ENCODE measurements at places on chromosomes 7 and 10. TPM values are rescaled to one million over a fixed set of nuclear protein-coding genes. Genes with fewer than 3 reads are reported as not detected.

Gene PVRIG
- total RNA-seq: not detected

Gene ATOH7
- total RNA-seq: not detected

DNA sequence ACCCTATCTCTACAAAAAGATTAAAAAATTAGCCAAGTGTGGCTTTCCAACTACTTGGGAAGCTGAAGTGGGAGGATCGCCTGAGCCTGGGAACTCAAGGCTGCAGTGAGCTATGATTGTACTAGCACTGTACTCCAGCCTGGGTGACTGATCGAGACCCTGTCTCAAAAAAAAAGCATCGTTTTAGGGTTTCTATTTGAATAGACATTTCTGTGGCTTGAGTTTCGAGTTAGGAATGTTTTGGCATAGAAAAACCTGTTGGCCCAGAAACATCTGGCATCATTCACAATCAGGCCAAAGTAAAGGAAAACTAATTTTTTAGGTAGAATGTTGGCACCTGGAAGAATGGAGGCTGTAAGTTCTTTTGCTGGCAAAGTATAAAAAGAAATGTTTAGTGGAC lies 72.4 kb downstream of the AUTS2 start:
- no peak for DNase-seq

DNA sequence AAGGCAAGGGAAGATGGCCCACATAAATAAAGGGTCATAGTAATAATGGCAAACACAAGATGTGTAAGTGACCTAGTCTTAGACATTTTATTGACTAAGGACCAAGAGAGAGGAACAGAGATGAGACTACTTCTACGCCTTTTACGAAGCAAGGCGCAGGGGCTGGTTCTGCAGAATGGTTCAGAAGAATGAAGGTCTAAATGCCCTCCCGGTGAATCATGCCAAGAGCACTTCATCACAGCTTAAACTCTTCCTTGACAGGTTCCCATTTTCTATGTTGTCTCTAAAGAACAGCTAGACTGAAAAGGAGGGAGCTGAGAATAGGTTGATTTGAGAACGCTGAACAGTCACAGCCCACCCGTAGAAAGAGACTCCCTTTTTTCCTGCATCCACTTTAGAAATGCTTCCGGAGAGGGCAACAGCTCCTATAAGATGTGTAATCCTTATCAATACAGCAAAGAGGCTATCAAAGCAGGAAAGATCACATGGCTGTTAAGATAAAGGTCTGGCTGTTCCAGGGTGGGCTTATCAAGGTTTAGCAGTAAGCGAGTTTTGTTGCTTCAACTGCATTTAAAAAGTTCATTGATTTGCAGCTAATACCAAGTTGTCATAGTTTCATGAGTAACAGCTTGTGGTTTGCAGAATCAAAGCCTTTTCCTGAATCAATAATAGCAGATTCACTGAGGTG lies 93.4 kb upstream of the AUTS2 start:
- no peak for DNase-seq

DNA sequence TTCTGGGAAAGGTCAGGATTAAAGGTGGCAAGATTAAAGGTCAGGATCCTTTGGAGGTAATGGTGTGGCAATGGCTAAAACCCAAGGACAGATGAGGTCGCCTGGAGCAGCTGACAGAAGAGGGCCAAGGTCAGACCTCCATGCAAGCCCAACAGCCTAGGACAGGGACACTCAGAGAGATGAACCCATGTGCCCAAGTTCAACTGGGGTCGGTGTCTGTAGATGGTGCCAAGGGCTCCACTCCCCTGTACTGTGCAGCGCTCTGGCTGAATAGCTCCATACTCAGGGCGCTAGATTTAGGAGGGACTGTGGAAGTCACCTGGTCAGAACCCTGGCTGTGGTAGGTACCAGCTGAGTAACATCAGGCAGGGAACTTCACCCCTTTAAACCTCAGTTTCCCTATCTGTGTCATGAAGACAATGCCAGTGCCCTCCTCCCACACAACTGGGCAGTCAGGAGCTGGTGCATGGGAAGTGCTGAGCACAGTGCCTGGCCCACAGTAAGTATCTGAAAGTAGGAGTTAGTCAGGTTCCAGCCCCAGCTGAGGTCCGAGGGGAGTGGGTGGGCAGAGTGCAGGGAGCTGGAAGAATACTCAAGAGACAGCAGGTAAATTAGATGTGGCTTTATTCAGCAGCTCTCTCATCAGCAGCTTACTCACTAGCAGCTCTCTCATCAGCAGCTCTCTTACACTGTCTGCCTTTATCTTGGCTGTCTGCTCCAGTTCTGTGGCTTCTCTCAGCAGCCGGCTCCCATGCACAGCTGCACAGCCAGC lies 327.1 kb downstream of the GLRX3 start:
- no peak for DNase-seq

DNA sequence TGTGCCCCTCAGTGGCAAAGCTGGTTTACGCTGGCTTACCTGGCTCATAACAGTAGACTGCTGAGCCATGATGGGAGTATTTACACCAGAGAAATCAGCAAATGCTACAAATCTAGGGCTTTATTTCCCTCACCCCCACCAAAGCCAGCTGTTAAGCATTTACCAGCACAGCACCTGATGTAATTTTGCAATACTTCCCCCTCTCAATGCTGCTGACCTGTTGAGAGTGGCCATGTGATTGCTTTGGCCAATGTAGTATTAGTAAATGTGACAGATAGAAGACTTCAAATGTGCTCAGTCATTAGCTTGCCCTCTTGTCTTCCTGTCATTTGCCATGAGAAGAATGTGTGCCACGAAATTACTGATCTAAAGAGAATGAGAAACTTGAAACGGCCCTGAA lies 46.6 kb downstream of the HERPUD2 start:
- DNase-seq: no peak

DNA sequence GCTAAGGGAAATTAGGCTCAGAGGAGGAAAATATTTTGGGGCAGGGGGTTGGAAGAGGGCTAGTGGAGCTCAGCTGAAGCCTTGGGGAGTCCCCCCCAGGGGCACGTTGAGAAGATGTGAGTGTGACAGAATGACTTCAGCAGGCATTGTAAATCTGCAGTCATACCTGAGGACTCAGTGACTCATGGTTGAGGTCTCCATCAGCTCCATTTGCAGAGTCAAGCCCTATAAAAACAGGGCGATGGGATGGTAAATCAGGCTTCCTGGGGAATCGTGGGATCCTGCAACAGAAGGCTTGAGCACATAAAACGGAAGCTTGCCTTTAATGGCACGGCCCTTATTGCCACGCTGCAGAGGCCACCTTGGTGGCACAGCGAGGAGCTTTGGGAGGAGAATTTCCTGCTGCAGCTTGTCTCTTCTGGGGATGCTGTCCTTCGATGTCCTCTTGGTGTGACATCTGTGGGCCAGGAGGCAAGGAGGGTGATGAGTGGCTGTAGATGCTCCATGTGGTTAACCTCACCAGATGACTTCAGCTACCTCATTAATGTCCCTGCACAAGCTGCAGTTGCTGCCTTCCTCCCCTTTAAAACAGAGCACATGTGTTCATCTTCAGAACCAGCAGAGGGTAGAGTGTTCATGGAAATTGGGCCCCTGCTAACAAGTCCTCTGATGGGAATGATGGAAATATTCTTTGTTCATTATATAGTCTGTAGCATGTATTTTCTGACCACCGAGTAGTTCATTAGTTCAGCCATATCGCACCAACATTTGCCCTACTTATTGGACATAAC lies 285.9 kb downstream of the LRMDA start:
- DNase-seq: peak; percentile 38

- no peak for DNase-seq
Measured at GRCh38 chr7:124940306-124940705, 10.7 kb upstream of the POT1 start.

- no peak for DNase-seq
Measured at GRCh38 chr10:77946084-77946483, 19.5 kb upstream of the DLG5 start.

DNA sequence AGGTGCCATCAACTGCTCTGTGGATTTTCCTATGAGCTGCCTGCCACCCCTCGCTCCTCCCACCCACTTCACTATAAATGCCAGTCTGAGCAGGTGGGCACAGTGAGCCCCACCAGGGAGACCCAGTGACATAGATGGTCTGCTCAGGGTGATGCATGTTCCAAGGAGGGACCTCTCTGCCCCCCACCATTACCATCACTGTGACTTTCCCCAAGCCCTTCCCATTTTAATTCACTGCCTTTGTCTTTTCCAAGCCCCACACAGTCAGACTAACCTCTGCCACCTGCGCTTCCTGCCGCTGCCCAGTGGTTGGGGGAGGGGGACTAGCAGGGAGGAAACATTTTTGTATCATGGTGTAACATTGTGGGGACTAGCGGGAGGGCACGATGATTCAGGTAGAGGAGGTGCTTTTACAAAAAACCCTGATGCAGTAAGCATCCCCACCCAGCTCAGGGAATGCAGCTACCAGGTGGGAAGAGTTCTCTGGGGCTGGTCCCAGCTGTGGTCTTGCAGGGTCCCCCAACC lies 24.6 kb downstream of the PRSS2 start:
- DNase-seq: no peak

DNA sequence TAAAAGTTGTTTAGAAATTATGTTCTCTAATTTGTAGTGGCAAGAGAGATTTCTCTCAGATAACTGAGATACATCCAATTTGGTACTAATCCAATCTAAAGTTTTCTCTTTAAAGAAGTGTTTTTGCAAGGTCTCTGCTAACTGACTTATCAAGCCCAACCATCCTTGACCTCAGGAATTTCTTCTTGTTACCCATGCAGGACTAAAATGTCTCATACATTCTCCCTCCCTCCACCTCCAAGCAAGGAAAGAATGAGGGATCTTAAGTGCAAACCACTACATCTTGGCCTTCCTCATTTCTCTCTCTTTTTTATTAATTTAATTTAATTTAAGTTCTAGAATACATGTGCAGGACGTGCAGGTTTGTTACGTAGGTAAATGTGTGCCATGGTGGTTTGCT lies 12.8 kb downstream of the NRAP start:
- DNase-seq: no peak

GRCh38 chr10:122992031-122992585 lies 11.9 kb downstream of the PSTK start:
- DNase-seq: no peak

DNA sequence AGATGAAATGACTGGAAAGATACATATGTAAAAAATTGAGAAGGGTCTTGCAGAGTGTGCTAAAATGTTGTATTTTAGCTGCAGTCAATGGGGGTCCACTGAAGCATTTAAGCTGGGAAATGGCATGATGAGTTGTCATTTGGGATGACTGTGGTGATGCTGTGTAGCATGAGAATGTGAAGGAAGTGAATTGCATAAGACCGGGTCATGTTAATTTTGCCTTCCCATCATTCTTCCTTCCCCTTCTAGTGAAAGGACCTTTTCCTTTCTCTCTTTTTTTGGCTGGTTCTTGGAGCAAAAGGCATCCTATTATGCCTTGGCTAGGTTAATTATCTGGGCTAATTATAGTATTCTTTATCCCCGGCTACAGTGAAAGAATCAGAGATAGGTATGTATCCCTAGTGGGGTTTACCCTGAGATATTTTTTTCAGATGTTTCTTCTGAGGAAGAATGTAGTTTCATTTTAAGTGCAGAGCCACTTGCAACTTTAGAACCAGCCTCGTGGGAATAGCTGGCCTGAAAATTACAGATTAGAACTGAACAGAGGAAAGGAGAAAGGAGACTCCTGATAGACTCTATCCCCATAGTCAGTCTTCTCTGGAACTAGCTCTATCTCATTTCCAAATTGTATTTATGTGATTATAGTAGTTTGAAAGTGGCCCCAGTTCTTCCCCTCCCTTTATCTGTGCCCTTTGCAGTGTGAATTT lies 93.6 kb downstream of the HGF start:
- no peak for DNase-seq

DNA sequence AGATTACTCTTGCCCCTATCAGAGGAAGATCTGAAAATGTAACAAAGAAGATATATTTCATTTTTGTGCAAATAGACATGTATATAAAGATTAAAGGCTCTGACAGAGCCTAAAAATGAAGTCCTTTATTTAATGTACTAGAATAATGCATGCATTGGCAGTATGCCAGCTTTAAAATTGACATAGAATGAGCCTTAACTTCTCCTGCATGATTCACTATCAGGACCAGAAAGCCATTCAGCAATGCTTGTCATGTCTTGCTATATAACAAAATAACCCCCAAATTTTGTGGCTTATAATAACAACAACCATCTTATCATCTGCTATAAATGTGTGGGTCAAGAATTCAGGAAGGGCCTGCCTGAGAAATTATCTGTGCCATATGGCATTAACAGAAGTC lies 411.9 kb downstream of the GRM8 start:
- DNase-seq: no peak

DNA sequence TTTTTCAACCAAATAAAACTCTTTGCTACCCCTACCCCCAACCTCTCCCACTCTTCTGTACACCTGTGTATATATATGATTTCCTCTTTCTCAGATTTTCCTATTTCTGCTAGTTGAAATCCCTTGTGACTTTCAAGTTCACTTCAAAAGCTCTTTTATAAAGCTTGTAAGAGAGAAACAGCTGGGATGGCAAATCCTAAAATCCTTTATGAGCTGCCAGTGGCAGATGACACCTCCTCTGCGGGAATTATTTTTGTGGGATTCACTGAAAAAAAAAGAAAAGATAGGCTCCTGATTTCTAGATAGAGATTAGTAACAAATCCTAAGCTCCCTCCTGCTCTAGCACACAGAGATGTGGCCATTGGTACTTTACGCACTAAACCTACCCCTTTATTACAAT lies 92.9 kb downstream of the AHR start:
- no peak for DNase-seq

All from skin of body (tissue), 3 donors.